ENCODE measurements at places on chromosomes 5 and 9. TPM values are rescaled to one million over a fixed set of nuclear protein-coding genes. Genes with fewer than 3 reads are reported as not detected.

- no peak for DNase-seq
Measured at GRCh38 chr5:10876006-10876744, 115.1 kb upstream of the DAP start.

DNA sequence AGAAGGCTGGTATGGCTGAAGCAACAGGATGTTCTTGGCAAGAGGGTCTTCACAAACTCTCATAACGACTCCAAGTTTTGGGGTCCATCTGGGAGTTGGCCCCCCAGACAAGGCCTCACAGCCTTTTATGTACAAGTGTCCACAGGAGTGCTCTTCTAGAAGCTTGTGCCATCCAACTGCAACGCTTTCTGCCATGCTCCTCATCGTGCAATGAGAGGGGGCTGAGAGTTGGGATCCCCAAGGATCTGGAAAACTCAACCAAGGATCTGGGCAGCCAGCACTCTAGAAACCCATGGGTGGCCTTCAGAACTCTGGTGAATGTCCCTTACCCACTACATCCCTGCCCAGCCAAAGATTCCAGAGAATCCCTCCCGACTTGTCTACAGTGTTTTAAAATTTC, 8.5 kb upstream of the AMBP start:
- no peak for DNase-seq

DNA sequence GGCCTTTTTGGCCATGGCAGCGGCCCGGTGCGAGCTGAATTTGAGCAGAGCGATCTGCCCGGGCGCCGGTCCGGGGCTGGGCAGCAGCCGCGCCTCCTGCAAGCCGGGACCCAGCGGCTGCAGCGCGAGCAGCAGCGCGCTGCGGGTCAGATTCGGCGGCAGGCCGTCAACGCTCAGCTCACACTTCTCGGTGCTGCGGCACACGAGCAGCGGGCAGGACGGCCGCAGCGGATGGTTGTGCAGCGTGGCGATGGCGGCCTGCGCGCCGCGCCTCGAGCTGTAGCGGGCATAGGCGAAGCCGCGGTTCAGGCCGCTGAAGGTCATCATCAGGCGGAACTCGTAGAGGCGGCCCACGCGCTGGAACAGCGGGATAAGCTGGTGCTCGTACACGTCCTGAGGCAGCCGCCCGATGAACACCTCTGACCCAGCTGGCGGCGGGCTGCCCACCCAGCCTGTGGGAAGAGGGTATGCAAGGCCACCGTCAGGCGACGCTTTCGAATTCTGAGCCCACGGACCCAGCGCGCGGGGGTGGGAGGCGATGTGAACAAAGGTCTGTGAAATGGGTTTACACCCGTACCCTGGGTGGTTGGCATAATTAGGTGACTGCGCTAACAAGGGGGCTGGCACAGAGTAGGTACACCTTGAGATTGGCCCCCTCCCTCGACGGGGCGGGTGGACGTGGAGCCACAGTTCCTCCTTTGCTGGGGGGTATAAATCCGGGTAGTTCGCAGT, 755 bp downstream of the DND1 start:
- DNase-seq, result peak; percentile 22

DNA sequence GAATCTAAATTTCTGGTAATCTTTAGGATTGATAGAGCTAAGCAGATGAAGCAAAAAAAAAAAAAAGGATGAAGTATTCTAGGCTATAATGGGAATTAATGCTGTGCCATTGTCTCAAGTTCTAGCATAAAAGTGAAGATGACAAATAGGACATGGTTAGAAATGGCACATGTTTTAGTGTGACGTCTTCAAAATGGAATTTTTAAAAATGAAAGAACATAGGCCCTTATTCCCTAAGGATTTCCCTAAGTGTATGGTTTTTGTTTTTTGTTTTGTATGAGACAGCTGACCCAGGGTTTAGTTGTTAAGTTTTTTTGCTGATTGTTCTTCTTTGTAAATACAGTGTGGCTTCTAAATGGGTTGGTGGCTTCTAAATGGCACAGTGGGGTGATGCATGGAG, 7.1 kb downstream of the TLE4 start:
- no peak for DNase-seq

DNA sequence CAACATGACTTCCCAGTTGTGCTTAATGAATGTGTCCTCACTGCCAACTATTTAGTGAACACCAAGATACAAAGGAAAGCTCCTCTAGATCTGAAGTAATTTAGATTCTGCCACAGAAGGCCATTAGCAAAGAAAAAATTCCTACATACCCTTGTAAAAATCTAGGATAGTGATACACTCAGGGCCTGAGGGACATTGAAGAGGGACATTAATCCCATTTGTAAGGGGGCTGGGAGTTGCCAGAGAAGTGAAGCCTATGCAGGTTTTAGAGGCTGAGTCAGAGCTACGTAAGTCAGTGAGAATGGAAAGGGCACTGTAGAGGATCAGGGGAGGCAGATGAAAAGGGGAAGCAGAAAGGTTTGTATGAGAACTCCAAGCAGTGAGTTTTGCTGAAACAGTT, 286.9 kb upstream of the TARS1 start:
- no peak for DNase-seq

The C5 gene
- total RNA-seq, result 0.49 TPM

DNA sequence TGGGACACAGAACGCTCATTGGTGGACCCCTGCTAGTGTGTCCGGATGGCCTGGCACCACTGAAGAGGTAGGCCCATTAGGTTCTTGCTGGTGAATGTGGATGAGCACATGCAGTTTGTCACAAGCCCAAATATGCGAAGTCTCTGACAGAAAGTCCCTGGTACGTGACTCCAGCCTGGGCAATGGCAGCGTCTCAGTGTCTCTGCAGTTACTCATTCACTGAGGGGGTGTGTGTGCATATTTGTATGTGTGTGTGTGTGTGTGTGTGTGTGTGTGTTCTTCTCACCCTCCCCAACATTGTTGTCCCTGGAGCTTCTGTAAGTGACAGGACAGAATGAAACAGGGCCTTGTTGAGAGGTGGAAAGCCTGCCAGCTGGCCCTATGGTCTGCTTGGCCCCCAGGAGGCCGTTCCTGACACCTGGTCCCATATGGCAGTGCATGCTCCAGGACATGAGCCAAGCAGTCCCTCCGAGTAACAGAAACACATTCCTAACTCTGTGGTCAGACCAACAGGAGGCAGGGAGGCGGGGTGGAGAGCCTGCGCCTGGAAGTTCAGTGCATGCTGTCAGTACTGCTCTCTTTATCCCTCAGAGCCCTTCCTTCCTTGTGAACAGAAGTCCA, 169.9 kb downstream of the SLC28A3 start:
- DNase-seq, result no peak

The SLC36A2 gene
- not detected for total RNA-seq

- DNase-seq, result peak; percentile 15
Measured at GRCh38 chr9:4077499-4078102, 222.3 kb downstream of the GLIS3 start.

- no peak for DNase-seq
Measured at GRCh38 chr9:107994648-107995047, 505.1 kb upstream of the KLF4 start.

The PCDHB5 gene
- total RNA-seq, result not detected

GRCh38 chr5:141101059-141101458, 786 bp downstream of the PCDHB3 start:
- DNase-seq, result no peak

- DNase-seq, result no peak
Measured at GRCh38 chr9:82582693-82583092, 480.2 kb downstream of the RASEF start.

DNA sequence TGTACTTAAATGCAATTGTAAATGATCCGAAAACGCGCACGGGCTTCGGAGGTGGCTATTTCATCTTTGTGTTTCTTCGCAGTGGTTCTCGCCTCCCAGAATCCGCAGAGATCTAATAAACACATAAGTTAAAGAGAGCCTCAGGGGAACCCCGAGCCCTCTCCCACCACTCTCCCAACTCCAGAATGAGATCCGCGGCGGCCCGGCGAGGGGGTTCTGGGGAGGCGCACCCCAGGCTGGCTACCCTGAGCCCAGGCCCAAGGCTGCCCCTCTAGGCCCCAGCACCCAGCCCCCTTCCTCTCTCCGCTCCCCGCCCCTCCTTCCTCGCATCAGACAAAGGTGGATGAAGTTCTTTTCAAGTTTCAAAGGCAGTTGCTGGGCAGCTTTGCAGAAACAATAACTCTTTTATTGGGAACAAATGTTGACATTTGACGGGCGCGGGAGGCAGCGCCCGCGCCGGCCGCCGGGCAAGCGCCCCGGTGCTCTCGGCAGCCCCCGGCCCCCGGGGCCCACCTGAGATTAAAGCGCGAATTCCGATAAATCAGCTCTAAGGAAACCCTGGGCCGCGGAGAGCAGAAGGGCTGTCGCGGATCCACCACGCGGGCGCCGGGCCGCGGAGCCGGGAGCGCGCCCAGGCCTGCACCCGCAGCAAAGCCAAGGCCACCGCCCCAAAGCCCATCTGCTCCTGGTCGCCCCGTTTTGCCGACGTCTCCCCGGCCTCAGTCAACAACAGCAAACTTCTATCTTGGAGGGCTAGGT, 8.4 kb downstream of the IRX2 start:
- no peak for DNase-seq

DNA sequence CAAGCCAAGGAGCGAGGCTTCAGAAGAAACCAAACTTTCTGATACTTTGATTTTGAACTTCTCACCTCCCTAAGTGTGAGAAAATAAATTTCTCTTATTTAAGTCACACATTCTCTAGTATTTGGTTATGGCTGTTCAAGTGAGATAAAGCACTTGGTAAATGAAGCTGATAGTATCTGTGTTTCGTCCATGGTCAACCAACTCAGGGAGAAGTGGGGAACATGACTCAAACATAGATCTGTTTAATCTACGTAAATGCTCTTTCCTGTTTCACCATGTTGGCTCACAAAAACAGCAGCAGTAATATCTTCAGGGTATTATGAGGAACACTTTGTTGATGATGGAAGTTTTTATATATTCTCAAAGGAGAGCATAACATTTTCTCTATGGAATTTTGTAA, 2167.2 kb upstream of the C9orf72 start:
- DNase-seq, result no peak

The TMOD1 gene
- total RNA-seq, result 0.11 TPM

GRCh38 chr9:79193501-79194223, 378.1 kb upstream of the TLE4 start:
- DNase-seq, result no peak

DNA sequence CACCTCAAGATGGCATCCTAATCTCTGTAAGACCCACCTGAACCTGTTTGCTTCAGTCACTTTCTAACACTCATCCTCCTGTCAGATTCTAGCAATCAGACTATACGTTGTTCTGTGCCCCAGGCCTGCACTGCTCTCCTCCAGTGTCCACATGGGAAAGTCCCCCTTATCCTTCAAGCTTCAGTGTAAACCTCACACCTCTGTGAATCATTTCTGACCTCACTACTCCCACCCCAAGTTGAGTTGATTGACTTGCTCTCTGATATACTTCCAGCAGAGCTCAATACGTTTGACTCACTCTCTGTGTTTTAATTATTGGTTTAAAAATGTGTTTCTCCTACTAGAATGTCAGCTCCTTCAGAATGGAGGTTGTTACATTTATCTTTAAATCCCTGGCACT, 240.2 kb downstream of the FBXL17 start:
- DNase-seq, result no peak

DNA sequence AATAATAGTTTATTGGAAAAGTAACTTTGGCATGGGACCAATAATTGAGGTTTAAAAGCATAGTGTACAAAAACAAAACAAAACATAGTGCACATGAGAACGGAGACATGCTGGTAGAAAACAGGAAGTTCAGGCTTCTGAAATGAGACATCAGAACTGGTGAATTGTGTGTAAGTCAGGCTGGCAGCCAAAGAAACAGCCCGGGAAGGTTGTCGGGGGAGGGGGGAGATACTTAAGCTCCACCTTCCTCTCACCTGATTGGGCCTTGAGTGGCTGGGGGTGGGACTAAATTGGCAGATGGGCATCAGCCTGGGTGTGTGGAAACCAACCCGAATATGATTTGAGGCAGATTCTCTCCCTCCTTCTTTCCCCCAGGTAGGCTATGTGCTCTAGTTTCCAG, 256.3 kb downstream of the SMARCA2 start:
- DNase-seq, result no peak

DNA sequence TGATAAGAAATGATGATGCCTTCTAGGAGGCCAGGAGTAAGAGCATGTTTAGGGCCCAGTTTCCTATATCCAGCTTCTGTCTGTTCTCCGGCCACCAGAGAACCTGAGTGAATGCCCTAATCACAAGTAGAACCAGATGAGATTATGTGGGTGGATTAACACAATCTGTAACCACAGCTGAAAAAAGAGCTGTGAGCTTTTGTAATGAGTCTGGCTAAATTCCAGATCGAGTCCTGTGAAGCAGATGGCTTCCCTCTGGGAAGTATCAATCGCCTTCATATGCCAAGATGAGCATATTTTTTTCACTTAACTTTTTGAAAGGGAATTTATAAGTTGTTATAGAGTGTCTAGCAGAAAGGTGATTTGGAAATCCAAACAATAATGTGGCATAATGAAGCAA, 99.8 kb downstream of the NNT start:
- no peak for DNase-seq

The DEPDC1B gene
- total RNA-seq, result 0.27 TPM

The EGFL7 gene
- total RNA-seq, result not detected

The ESM1 gene
- not detected for total RNA-seq

GRCh38 chr9:74800226-74800625, 87.5 kb downstream of the TRPM6 start:
- DNase-seq, result no peak
